ENCODE measurements at places on chromosomes 1 and 21. TPM values are rescaled to one million over a fixed set of nuclear protein-coding genes. Genes with fewer than 3 reads are reported as not detected.

Gene CELA3A
- total RNA-seq = not detected

Gene SYCP1
- total RNA-seq = not detected

Gene NBPF20
- 2.2 TPM for total RNA-seq

Gene OLFM3
- total RNA-seq = not detected

Gene CELF3
- total RNA-seq = not detected

Gene MATN1
- not detected for total RNA-seq

Gene ALG14
- 2.9 TPM for total RNA-seq

Gene SERTAD4
- 0.20 TPM for total RNA-seq
